Progenitor cell of endocrine pancreas (in vitro differentiated cells): ENCODE measurements at places on chromosomes 4 and X. TPM values are rescaled to one million over a fixed set of nuclear protein-coding genes. Genes with fewer than 3 reads are reported as not detected.

DNA sequence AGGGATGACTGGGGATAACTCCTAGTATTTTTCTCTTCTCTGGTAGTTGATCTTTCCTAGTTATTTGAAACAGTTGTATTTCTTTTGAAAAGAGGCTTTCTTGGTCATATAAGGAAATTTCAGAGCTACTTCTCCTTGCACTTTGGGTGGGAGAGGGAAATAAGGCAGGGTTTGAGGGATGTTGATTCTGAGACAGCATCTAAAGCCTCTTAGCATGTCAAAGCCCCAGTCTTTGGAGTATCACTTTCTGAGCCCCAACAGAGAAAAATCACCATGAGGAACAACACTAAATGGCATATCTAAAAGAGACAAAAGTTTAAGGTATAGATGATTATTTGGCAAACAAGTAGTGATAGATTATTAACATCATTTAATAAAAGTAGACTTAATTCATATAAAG, 688.1 kb downstream of the TRAM1L1 start:
- H3K27ac ChIP-seq: no peak overlapping the region
- H3K36me3 ChIP-seq: no peaks in the 10 kb centered on the region
- no peaks in the 10 kb centered on the region for H3K4me1 ChIP-seq
- no peaks in the 10 kb centered on the region for H3K27me3 ChIP-seq

GRCh38 chrX:120769576-120770341, 105.9 kb downstream of the CT47B1 start:
- peaks cover 2% of the 10 kb centered on the region for H3K36me3 ChIP-seq
- H3K27ac ChIP-seq: no peak overlapping the region
- H3K4me1 ChIP-seq: no peaks in the 10 kb centered on the region

- DNase-seq: no peak
- H3K27me3 ChIP-seq: no peaks in the 10 kb centered on the region
- peaks cover 9% of the 10 kb centered on the region for H3K4me1 ChIP-seq
- no peak overlapping the region for H3K4me3 ChIP-seq
Measured at GRCh38 chrX:38275615-38276014, 51.7 kb downstream of the RPGR start.

DNA sequence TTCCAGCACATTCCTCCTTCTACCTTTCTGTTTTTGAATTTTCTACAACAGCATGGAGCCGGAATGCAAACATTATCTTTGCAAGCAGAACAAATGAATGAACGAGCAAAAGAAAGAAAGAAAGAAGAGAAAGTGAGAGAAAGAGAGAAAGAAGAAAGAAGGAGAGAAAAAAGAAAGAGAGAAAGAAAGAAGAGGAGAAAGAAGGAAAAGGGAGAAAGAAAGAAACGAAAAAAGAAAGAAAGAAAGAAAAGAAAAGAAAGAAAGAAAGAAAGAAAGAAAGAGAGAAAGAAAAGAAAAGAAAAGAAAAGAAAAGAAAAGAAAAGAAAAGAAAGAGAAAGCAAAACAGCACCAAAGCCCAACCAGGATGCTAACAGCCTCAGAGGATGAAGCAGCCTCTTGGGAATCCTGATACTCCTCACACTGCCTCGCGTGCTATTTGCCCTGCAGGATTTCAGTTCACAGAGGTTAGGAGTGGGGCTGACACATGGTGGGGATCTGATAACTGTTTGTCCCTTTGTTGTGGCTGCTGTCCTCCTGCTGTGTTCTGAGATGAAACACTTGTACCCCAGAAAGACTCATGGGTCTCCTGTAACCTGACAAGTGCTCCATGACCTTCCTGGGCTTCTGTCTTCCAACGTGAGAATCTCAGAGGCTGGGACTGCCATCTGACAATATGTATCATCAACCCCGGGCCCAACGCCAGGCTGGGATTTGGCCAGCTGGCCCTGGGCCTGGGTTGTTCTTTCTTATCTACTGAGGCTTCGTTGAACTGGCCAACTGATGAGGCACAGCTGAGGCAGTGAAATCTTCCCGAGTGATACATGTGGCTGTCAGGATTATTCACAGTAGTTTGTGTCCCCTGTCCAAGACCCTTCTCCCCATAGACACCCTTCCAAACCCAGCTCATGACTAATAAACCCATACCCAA, 61.0 kb downstream of the SEPSECS start:
- peaks cover 7% of the 10 kb centered on the region for H3K27me3 ChIP-seq
- H3K4me3 ChIP-seq: no peak overlapping the region
- H3K27ac ChIP-seq: no peak overlapping the region
- DNase-seq: no peak

DNA sequence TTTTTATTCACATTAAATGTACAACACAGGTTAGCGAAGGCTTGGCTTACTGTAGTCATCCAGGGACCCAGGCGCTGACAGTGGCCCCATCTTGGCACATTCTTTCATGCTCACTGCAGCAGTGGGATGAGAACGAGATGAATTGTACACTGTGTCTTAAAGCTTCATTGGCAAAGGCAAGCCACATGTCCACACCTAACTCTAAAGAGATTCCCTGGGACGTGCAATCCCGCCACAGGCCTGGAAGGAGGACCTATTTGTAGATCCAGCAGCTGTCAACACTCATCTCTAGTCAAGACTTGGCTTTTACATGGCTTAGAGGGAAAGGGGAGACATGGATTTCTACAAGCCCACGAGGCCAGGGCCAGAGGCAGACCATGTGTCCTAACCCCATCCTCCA, 16.1 kb upstream of the CXCR3 start:
- H3K4me1 ChIP-seq: no peaks in the 10 kb centered on the region
- H3K27me3 ChIP-seq: no peaks in the 10 kb centered on the region
- no peak for DNase-seq
- H3K4me3 ChIP-seq: no peak overlapping the region
- no peaks in the 10 kb centered on the region for H3K36me3 ChIP-seq

DNA sequence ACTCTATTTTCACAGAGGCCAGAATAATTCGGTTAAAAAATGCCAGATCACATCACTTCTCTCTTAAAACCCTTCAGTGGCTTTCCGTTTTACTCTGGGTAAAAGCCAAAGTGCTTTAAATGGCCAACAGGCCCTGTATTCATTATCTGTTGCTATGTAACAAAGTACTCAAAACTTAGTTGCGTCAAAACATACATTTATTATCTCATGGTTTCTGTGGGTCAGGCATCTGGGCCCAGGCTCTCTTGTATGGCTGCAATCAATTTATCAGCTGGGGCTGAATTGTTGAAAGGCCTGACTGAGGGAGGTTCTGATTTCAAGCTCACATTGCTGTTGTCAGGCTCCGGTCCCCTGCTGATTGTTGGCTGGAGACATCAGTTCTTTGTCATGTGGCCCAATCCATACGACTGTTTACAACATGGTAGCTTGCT, 72.7 kb upstream of the H2AZ1 start:
- no peak for DNase-seq
- no peak overlapping the region for H3K27ac ChIP-seq
- H3K27me3 ChIP-seq: no peaks in the 10 kb centered on the region
- H3K36me3 ChIP-seq: no peaks in the 10 kb centered on the region
- no peaks in the 10 kb centered on the region for H3K4me1 ChIP-seq

GRCh38 chr4:140081641-140082390, 72.2 kb downstream of the MAML3 start:
- H3K36me3 ChIP-seq: no peaks in the 10 kb centered on the region
- H3K4me1 ChIP-seq: peaks cover 58% of the 10 kb centered on the region
- no peak overlapping the region for H3K4me3 ChIP-seq
- DNase-seq: no peak

GRCh38 chrX:140821280-140821679, 111.7 kb downstream of the LINC00632 start:
- no peaks in the 10 kb centered on the region for H3K4me1 ChIP-seq
- DNase-seq: no peak
- H3K27ac ChIP-seq: no peak overlapping the region
- H3K27me3 ChIP-seq: no peaks in the 10 kb centered on the region

GRCh38 chrX:43557792-43558191, 98.3 kb upstream of the MAOA start:
- H3K36me3 ChIP-seq: no peaks in the 10 kb centered on the region
- H3K27ac ChIP-seq: no peak overlapping the region
- peaks cover 8% of the 10 kb centered on the region for H3K4me1 ChIP-seq
- H3K27me3 ChIP-seq: no peaks in the 10 kb centered on the region
- peak; percentile 37 for DNase-seq
- no peak overlapping the region for H3K4me3 ChIP-seq

DNA sequence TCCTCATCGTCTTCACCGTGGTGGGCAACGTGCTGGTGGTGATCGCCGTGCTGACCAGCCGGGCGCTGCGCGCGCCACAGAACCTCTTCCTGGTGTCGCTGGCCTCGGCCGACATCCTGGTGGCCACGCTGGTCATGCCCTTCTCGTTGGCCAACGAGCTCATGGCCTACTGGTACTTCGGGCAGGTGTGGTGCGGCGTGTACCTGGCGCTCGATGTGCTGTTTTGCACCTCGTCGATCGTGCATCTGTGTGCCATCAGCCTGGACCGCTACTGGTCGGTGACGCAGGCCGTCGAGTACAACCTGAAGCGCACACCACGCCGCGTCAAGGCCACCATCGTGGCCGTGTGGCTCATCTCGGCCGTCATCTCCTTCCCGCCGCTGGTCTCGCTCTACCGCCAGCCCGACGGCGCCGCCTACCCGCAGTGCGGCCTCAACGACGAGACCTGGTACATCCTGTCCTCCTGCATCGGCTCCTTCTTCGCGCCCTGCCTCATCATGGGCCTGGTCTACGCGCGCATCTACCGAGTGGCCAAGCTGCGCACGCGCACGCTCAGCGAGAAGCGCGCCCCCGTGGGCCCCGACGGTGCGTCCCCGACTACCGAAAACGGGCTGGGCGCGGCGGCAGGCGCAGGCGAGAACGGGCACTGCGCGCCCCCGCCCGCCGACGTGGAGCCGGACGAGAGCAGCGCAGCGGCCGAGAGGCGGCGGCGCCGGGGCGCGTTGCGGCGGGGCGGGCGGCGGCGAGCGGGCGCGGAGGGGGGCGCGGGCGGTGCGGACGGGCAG, 792 bp downstream of the ADRA2C start:
- no peak for DNase-seq
- peak overlapping the region; percentile 89 for H3K27ac ChIP-seq
- H3K4me1 ChIP-seq: peaks cover 4% of the 10 kb centered on the region
- peak overlapping the region; percentile 78 for H3K4me3 ChIP-seq
- H3K27me3 ChIP-seq: peaks cover 47% of the 10 kb centered on the region
- H3K36me3 ChIP-seq: no peaks in the 10 kb centered on the region

DNA sequence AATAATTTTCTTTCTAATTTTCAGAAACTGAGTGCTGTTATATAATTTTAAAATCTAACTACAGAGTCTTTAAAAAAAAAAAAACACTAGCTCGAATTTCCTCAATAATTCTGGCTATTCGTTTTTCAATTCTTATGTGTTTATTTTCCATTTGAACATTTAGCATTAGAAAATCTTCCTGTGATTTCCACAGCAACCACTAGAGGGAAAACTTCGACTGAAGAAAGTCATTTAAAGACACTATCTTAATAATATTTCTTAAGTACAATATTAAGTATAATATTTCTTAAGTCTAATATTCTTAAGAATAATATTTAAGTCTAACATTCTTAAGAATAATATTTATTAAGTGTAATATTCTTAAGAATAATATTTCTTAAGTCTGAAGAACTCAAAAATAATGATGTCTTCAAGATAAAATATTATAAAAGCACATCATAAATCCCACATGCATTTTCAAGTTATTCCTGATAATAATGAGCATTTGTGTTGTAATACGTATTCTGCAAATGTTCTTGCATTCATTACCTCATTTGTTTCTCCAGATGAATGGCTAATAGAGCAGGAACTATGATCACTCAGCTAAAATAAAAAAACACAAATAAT, 118.4 kb upstream of the WDR17 start:
- H3K4me1 ChIP-seq: peaks cover 4% of the 10 kb centered on the region
- H3K27ac ChIP-seq: no peak overlapping the region
- peaks cover 1% of the 10 kb centered on the region for H3K36me3 ChIP-seq
- DNase-seq: no peak
- no peaks in the 10 kb centered on the region for H3K27me3 ChIP-seq

GRCh38 chrX:70262952-70263567, 3.1 kb upstream of the P2RY4 start:
- no peak overlapping the region for H3K4me3 ChIP-seq
- no peaks in the 10 kb centered on the region for H3K4me1 ChIP-seq
- DNase-seq: peak; percentile 28
- H3K27me3 ChIP-seq: peaks cover 8% of the 10 kb centered on the region

DNA sequence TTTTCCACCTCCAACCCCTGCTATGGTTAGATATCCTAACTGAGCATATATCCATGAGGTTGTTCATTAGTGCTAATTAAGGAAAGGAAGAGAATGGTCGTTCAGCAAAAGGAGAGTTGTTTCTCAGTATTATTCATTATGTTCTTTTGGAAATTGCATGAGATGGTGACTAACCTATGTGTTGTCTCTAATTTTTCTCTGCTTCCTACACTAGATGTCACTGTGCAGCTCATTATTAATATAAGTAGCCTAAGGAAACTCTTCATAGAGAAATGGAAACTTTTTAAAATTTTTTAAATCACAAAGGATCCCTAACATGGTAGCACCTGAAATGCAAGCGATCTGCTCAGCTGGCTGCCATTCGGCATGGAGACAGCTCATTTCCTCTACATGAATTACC, 67.7 kb upstream of the FAM9A start:
- H3K27ac ChIP-seq: no peak overlapping the region
- no peaks in the 10 kb centered on the region for H3K36me3 ChIP-seq
- H3K27me3 ChIP-seq: peaks cover 5% of the 10 kb centered on the region
- DNase-seq: no peak
- no peaks in the 10 kb centered on the region for H3K4me1 ChIP-seq

GRCh38 chr4:40718586-40718985, 31.2 kb upstream of the NSUN7 start:
- H3K4me3 ChIP-seq: no peak overlapping the region
- H3K27me3 ChIP-seq: no peaks in the 10 kb centered on the region
- DNase-seq: no peak
- peaks cover 11% of the 10 kb centered on the region for H3K4me1 ChIP-seq

Gene TRO
- total RNA-seq: 156 and 169 TPM in 2 replicates

Gene ABCG2
- total RNA-seq: 2.3 and 2.6 TPM in 2 replicates

Gene APBB2
- 61.4 and 61.7 TPM in 2 replicates for total RNA-seq

Gene IL3RA
- total RNA-seq: not detected in 2 replicates

Gene EGF
- 0.36 and 0.47 TPM in 2 replicates for total RNA-seq

Gene ASMT
- 0.36 TPM in 1 of 2 replicates, not detected in the other for total RNA-seq

Gene RNF175
- total RNA-seq: 1.7 and 1.9 TPM in 2 replicates

Gene ARR3
- total RNA-seq: not detected in 2 replicates
